NCI-H524 (cell line): ENCODE measurements at places on chromosomes 6 and 20.

DNA sequence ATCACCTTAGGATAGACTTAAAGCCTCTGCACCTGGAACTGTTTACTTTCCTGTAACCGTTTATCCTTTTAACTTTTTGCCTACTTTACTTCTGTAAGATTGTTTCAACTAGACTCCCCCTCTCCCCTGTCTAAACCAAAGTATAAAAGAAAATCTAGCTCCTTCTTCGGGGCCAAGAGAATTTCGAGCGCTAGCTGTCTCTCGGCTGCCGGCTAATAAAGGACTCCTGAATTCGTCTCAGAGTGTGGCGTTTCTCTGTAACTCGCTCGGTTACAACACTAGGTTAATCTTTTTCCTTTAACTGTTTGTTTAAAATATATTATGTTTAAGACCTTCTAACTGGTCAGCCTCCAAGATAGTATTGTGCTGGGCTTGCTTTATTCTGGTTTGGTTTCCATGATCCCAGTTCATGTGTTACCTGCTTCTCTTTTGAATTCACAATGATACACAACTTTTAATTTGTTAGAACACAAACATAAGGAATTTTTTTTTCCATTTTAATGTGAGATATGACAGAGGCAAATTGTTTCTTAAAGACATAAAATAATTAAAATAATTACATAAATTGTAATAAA lies 8.7 kb upstream of the NQO2 start:
- DNase-seq, result no peak

DNA sequence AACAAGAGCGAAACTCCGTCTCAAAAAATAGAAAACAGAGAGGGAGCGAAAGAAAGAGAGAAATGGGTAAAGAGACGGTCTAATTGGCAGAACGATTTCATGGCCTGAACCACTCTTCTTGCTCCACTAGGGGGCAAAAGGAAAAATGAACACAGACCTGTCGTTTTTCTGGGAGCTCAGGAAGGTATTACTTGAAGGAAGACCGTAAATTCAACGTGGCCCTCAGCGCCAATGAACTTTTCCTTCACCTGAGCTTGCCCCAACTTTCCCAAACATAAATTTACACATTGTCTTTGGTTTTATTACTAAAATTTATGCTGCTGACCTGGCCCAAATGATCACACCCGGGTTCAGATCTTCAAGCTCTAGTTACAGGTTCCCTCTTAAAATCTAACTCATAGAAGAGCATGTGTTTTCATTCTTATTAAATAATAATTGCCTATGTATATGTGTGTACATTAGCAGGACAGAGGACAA lies 67.3 kb downstream of the ATP9A start:
- DNase-seq, result peak; percentile 66

DNA sequence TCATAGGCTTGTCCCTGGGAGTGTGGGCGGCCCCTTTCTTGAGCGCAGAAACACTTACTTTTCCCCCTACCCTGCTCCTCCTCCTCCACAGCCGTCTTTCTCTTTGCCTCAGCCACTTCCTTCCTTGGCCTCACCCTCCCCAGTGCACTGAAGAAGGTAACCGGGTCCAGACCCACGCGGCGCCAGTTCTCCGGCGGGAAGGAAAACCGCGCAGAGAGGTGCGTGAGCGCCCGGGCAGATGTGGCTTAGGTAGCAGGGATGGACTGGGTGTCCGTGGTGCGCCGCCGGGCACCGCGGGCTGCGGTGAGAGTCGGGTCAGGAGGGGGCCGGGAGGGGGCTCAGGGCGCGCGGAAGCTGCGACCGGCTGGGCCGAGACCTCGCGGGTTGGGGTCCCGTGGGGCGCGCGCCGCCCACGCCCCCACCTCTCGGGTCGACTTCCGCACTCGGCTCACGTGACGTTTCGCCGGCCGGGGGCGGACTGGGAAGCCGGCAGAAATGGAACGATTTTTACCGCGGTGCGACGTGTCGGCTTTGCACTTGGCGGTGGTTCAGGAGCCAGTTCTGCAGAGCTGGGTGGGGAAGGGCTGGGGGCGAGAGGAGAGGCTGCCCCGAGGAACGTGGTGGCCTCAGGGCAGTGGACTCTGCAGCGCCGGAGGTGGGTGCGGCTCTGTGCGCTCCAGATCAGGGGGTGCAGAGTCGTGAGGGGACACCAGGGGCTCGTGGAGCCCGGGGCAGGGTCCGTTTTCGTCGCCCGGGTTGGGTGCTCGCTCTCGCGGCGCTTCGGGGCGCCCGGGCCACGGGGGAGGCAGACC lies at the start of gene ABRACL:
TSS of gene ABRACL (plus strand) at position 88 of the 812 bp plus-strand sequence. CDS start 5,416 bp downstream, outside the sequence.
- peak; percentile 44 for DNase-seq

- no peak for DNase-seq
Measured at GRCh38 chr6:87344731-87345130, at the start of gene C6orf163. TSS of gene C6orf163 (plus strand) at chr6:87344813. CDS start at chr6:87345100, 287 bp downstream.

DNA sequence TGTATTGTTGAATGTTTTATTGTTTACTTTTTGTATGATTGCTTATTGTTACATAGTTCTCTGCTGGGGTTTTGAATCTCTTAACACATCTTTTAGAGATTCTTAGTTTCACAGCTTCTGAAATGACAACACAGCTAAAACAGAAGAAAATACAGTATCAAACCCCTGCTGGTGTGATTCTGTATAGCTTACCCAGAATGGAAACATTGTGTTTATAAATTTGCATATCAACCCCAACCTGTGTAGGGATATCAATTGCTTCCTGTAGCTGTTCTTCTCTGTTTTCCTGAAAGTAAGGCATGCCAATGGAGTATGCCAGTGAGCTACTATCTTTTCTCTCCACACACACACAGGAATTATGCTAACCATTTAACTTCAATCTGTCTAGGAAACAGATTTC lies 64.3 kb upstream of the ID4 start:
- no peak for DNase-seq

GRCh38 chr6:156376091-156376490 lies 401.1 kb upstream of the ARID1B start:
- no peak for DNase-seq

GRCh38 chr6:3739311-3739897 lies 12.1 kb downstream of the PXDC1 start:
- no peak for DNase-seq

DNA sequence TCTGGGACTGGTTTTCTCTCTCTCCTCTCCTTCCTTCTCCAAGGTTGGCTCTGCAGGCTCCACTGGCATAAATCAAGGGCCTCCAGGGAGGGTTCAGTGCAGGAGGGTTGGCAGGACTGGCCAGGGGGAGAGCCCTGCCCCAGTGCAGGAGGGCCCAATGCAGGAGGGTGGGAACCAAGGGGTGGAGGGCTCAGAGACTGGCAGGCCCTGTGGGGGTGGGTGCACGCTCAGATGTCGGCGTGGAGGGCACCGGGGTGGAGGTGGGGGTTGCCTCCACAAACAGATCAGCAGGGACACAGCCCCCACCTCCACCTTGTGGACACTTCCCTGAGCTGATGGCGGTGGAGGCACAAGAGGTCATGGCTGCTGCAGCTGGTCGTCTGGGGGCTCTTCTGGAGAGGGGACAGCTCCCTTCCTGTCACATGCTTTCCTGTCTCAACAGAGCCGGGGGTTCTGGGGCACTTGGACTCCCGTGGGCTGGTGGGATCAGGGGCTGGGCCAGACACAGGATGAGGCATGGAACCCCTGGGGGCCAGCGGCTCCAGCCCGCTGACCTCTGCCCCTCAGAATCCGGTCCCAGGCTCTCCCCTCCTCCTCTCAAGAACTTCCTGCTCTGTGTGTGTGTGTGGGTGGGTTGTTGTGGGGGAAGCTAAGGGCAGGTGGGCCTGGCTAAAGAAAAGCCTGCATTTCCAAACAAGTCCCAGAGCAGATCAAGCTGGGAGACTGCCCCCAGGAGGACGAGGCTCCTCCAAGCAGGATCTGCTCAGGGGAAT lies 2.7 kb upstream of the ABHD16B start:
- DNase-seq, result no peak

DNA sequence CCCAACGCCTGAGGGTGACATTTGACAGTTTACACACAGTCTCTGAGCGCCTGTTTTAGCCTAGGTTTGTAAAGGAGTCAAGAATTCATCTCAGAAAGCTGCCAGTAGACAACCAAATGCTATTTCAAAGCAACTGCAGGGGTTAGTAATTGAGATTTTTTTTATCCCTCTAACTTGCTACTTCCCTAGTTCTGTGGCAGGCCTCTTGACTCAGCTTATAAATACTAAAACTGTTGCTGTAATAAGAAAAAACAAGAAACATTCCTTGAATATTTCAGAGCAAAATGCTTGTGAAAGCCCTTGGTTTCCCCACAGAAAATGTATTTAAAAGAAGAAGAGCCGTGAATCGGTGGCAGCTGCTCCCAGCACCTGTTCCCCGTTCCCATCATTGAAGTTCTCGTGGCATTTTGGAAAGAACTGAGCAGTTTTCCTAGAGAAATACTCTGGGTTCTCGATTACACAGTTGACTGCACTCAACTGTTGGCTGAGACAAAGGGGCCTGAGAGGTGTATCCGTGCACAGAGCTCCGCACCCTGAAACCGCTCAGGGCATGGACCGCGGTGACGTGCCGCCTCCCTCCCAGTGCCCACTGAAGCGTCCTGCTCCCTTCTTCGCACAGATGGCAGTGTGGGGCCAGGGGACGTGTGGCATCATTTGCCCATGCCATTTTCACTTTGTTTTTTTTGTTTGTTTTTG lies 20.9 kb downstream of the DLL1 start:
- DNase-seq, result peak; percentile 60

DNA sequence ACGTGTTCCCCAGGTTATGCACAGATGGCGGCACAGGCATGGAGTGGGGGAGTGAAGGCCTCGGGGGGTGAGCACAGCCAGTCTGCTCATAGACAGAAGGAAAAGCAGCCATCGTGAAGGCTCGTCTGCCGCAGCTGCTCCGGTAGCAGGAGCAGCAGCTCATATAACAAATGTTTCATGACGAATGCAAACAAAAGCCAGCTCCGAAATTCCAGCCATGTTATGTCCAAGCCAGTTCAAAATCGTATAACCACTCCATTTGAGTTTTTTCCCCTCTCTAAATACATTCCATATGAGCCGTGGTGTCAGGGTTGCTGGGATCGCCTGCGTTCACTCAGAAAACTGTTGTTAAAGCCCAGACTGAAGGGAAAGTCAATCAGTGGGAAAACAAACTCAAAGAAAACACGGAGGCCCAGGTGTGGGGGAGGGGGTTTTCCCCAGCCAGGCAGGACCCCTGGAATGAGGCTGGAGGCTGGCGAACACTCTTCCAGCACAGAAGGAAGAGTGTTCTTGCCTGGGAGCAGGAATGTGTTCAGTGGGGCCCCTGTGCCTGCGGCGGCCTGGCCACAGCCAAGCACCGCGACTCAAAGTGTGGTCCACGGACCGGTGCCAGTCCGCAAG lies 280.4 kb upstream of the TAB2 start:
- DNase-seq, result peak; percentile 80

DNA sequence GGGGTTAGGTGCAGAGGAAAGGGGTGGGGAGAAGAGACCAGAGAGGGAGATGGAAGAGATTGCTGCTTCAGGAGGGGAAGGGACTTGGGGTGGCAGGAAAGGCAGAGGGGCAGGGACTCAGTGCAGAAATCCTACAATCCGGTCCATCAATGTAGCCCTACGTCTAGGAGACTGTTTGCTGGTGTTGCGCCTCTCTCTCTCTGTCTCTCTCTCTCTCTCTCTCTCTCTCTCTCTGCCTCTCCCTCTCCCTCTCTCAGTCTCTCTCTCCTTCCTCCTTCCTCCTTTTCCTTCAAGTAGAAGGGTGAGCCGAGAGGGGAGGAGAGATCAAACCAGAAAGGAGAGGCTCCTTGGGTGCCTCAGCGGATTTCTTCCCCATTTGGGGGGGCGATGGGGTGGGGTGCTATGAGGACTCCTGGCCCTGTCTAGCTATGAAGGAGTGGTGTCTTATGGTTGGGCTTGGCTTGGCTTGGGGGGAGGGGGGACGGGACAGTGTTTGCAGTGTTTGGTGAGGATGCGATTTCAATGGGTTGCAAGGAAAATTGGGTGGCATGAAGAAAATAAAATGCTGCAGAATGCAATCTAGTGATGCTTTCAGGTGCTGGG lies 181.2 kb downstream of the TBXT start:
- no peak for DNase-seq

GRCh38 chr20:48949304-48950170 lies 28.0 kb downstream of the ARFGEF2 start:
- DNase-seq, result peak; percentile 3

GRCh38 chr6:57294862-57295445 lies 22.5 kb upstream of the PRIM2 start:
- no peak for DNase-seq

DNA sequence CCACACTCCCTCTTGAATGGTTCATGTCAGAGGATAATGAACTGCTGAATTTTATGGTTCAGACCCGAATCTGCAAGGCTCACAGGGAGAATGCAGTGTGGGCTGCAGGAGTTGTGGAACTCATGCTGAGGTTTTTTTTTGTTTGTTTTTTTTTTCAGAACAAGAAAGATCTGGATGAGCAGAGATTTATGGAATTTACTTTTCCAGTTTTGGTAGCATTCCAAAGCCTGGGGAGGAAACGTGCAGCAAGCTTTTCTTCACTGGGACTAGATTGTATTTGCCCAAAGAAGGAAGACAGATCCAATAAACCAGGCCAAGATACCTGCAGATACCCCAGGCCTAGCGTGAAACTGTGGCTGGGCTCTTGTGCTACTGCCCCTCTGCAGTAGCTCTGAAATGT lies 223.9 kb upstream of the TAB2 start:
- no peak for DNase-seq

- DNase-seq, result no peak
Measured at GRCh38 chr6:166545156-166546034, 41.1 kb downstream of the RAMACL start.

DNA sequence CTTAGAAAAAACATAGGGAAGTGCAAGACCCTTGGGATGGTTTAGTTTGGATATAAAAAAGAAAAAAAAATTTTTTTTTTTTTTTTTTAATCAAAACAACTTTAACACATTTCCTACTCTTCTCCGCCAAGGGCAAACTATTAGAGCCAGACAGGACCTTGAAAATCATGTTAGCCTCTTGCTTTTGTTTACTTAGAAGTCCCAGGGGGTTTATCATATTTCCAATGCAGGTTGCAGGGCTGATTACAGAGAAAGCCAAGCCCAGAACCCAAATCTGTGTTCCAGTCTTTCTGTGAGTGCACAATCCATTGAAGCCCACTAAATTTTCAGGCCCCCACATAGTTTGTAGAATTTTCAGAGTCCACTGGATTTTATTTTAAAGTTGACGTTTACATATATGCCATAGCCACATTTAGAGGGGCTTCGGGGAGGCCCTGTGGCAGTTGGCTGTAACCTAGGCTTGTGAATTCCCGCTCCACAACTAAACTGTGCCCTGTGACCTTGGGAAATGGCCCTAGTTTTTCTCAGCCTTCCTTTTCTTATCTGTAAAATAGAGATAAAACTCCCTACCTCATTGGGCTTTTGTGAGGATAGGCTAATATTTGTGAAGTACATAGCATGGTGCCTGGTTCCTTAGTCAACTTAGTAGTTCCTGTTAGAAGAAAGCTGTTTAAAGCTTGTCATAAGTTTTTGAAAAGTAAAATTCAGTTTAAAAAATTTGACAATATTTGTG lies 55.7 kb downstream of the NCOA7 start:
- DNase-seq, result no peak

DNA sequence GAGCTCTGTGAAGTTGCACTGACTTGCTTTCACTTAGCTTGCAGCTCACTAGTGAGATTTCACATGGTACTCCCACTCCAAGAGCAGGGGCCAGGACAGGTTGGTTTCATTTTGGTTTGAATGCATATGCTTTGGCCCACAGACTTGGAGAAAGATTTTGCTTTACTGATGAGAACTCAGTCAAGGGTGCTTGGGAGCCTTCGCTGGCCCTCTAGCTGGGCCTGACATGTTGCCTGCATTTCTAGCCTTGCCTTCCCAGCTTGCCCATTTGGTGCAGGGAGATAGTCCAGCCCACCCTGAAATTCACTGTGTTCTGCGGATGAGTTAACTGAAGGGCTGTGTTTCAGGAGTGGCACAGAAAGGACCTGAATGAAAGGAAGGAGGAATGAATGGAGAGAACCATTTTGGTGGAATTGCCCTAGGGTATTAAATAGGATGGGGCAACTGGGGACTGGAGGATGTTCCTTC lies 1.9 kb downstream of the SGK1 start:
- no peak for DNase-seq

GRCh38 chr6:162119341-162119740 lies 608.2 kb downstream of the PRKN start:
- no peak for DNase-seq
